ENCODE measurements at places on chromosomes 16 and 17. TPM values are rescaled to one million over a fixed set of nuclear protein-coding genes. Genes with fewer than 3 reads are reported as not detected.

The ADGRG3 gene
- total RNA-seq: not detected

The RPTOR gene
- 51.8 TPM for total RNA-seq

The GNG13 gene
- total RNA-seq: not detected

The METTL2A gene
- 16.6 TPM for total RNA-seq

The FAM83G gene
- total RNA-seq: 15.1 TPM

The KLHL10 gene
- not detected for total RNA-seq
